ENCODE measurements at places on chromosomes 1 and 21.

DNA sequence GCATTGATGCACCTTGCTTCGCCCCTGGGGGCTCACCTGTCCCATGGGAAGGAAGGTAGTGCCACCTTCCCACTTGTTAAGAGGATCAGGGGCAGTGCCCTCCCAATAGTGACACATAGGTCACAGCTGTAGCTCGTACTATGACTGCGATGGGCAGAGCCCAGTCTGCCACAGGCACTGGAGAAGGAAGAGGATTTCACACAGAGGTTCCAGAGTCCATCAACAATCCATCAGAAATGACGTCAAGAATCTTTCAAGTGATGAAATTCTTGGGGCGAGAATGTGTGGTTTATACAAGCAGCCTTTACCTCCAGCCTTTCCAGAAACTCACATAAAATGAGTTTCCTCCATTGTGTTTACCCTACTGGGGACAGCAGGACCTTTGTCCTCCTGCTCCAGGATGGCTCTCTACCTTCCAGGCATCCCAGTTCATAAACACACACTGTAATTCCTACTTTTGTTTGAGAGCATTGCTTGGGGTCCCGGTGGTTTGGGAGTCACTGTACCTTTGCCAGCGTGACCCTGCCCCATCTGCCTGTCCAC is 260.6 kb upstream of the VAMP3 start:
- DNase-seq = no peak

GRCh38 chr1:19139711-19140110 is 70.4 kb downstream of the UBR4 start:
- no peak for DNase-seq

DNA sequence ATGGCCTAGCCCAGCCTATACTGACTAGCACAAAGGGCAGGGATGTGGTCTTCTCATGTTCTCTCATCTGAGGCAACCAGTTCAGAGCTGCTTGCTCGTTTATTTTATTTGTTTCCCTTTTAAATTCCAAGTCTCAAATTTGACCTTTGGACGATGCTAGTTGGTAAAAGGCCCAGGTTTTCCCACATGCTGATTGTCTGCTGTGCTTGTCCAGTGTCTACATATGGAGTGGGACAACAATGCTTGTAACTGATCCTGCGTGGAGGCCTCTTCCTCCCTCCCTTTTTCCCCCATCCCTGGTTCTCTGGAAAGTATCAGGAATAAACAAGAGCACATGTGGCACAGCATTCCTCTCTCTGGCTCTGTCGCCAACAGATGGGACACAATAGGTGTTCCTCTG is 34.0 kb upstream of the BEND5 start:
- no peak for DNase-seq

DNA sequence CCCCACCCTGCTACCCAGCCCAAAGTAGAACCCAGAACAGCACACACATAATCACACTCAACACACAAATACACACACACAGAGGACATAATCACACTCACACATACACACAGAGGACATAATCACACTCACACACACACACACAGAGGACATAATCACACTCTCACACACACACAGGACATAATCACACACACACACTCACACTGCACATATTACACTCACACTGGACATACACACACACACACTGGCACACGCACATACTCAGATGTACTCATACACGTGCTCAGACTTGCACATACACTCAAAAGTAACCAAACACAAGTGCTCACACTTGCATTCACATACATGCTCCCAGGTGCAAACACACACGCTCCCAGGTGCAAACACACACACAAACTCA is 54.3 kb upstream of the CAMK1G start:
- DNase-seq = no peak

- no peak for DNase-seq
Measured at GRCh38 chr1:117009132-117009531, 7.6 kb downstream of the CD101 start.

GRCh38 chr21:24123785-24124184 is 1483.5 kb downstream of the MRPL39 start:
- DNase-seq = no peak

GRCh38 chr1:111085676-111086075 is 54.2 kb downstream of the DRAM2 start:
- no peak for DNase-seq

- no peak for DNase-seq
Measured at GRCh38 chr1:228876187-228876586, 140.9 kb downstream of the RHOU start.

DNA sequence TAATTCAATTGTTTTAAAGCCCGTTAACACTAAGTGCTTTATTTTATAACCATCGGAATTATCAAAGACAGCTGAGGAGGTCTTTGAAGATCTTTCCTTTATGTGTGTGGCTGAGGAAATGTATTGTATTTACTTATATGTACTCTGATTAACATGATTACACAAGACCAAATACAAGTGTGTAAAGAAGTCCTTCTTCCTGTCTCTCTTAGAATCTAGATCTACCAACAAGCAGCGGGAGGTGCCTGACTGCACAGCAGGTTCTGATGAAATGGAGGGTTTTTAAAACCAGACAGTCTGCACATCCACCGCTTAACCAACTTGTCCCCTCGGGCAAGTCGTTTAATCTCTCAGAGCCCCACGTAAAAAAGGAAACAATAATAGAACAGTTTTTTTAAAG is 240.5 kb upstream of the MAP1LC3C start:
- DNase-seq = no peak

DNA sequence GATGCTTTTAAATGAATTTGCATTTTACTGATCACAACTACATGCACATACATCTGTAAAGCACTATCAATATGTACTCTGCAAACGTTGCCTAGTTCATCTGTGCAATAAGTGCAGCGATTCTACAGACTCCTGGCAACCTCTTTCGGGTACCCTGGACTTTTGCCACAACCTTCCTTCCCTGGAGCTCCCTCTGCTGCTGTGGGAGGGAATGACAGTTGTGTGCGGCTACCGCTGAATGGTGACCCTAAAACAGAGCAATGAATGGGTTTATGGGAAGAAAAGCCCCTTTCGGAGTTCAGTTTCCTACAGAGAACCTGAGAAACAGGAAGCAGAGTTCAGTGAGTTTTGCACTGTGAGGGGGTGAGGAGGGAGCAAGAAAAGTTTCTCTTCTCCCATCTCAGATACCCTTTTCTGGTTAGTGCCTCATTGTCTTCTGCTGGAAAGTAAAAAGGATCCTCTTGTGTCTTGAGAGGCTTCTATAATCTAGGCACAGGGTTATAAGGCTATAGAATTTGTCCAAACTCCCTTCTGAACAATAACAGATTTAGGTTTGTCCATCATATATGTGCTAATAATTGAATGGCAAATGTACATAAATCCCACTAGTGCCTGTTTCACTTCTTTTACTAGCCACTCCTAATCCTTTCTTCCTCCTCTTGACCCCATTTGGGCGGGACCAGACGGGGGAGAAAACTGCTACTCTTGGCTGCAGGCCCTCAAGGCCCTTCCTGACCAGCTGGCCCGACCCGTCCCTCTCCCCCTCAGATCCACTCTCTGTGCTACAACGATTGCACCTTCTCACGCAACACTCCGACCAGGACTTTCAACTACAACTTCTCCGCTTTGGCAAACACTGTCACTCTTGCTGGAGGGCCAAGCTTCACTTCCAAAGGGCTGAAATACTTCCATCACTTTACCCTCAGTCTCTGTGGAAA is 19.8 kb upstream of the SARS1 start:
- no peak for DNase-seq

DNA sequence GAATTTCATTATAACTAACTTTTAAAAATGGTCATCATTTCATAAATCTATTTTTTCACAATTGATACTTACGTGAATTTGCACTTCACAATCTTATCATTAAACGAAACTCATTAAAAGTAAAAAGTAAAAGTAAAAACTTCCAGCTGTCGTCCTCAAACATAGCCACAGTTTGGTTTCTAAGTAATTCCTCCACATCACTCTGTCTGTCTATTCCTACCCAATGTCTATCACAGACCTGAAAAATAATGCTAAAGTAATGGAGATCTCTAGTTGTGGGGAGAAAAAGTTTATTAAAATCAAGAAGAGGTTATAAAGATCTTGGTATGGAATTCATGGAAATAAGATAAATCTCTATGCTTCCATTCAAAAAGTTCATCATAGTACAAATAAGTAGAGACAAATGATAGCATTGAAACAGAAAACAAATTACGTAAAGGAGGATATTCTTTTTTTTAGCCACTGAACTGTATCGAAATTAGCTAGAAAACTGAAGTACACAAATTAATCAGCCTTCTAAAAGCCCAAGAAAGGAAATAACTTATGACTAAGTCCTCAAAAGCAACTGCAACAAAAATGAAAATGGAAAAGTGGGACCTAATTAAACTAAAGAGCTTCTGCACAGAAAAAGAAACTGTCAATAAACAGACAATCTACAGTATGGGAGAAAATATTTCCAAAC is 148.6 kb downstream of the TIAM1 start:
- no peak for DNase-seq

DNA sequence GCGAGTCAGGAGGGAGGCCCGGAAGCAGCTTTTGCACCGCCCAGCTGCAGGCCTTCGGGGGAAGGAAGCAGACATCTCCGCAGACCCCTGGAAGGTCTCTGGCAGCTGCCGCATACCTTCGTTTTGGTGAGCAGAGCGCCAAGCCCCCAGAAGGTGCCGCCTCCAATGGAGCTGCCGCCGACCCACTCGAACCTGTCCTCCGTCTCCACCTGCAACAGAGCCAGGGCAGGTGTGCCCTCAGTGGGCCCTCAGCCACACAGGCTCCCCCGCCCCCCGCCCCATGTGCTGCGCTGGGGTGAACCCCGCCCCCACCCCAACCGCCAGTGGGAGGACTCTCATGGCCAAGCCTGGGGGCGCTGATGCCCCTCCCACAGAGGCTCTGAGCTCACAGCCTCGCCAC is 6.2 kb downstream of the PANK4 start:
- no peak for DNase-seq

DNA sequence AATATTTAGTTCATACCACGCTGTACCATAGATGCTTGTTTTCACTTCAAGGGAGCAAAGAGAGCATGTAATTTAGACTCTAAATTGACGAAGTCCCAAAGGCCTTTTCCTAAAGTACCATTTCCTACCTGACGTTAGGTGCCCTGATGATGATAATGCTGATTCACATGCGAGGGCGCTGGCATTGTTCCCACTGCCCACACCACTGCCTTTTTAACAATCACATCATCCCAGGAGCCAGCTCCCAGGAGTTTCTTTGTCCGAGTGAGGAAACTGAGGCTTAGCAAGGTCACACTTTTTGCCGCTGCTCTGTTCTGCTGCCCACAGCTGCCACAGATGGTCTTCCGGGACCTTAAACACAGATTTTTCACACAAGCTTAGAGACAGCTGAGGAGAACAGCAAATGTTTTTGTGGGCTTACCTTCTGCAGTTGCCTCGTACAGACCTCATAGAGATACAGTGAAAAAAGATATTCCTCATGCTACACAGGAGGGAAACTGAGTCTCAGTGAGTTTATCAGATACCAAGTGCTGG is 69.4 kb downstream of the EVA1C start:
- no peak for DNase-seq

GRCh38 chr1:3069491-3070308 is 697 bp downstream of the PRDM16 start:
- no peak for DNase-seq

GRCh38 chr1:185741551-185741950 is 7.4 kb downstream of the HMCN1 start:
- DNase-seq = no peak

Data from left renal cortex interstitium (tissue), 4 donors.